Stimulated activated CD8-positive, alpha-beta memory T cell treated with anti-CD3 and anti-CD28 coated beads, Interleukin-15, amount 100 ng/mL, for 4 hours (primary cell): ENCODE measurements at places on chromosomes 11 and 22.

DNA sequence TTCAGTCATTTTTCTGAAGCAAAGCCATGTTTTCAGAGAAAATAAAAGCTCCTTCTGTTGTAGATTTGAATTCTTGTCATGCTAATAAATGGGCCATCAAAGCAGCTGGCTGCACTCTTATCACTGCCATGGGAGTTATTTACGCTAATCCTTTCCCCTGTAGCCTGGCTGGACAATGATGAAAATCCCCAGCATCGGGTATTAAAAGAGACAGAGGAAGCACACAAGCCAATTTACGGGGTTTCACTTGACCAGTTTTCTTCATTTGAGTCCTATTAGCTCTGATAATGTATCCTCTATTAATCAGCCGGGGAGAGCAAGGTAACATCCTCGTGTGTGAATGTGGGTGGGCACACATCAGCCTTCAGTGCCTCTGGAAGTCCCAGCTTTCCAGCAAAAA lies 470.2 kb upstream of the API5 start:
- no peak for DNase-seq

DNA sequence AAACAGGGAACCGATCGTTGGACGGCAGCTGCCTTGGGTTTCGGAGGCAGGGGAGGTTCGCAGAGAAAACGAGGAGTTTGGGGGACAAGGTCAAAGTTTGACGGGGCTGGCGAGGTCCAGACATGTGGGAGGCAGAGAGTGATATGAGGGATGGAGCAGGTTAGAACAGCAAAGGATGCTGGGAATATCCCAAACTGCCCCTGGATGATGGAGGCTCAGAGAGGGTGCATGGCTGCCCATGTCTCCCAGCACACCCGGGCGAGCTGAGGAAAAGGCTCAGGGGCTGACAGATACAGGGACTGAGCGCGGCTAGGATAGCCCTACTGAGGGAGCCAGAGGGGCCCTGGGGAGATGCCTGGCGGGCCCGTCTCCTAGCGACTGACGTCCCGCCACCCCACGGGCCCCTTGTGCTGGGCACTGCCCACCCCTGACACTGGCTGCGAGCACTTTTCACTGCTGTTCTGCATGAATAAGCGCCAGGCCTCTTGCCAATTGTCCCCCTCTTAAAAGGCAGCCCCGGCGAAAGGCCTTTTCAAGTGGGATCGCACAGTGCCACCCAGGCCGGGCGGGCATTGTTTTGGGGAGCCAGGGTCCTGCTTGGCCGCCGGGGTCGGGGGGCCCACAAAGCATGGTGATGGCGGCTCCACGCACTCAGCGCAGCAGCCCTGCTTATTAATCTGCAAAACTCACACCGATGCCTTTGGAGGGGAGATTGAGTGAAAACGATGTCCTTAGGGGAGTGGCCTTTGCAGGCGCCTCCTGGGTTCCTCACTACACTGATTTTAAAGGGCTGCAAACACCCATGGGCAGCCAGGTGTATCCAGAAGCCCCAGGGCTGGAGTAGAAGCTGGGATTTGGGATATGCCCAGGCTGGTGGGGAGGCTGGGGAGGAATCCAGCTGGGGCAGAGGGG lies 90.0 kb upstream of the LINC01488 start:
- DNase-seq = no peak

- no peak for DNase-seq
Observed at GRCh38 chr22:28939394-28939793, 56.0 kb downstream of the ZNRF3 start.

- no peak for DNase-seq
Observed at GRCh38 chr11:396511-396947, 2.5 kb downstream of the PKP3 start.

DNA sequence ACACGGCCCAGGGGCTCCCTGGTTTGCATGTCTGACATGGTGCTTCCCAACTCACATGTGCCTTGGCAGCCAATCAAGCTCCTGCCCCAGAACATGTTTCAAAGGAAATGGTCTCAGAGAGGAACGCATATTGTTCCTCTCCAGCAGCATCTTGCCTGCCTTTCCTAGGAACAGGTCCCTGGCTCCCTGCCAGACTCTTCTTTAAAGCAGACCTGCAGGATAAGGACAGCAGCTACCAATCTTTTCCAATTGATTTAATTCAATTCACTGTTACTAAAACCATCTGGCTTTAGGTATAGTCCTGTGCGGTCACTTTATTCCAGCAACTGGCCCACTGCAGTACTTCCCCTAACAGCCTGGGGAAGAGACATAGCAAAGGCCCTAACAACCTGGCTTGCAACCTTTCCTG lies 79.9 kb downstream of the AMBRA1 start:
- DNase-seq = no peak

DNA sequence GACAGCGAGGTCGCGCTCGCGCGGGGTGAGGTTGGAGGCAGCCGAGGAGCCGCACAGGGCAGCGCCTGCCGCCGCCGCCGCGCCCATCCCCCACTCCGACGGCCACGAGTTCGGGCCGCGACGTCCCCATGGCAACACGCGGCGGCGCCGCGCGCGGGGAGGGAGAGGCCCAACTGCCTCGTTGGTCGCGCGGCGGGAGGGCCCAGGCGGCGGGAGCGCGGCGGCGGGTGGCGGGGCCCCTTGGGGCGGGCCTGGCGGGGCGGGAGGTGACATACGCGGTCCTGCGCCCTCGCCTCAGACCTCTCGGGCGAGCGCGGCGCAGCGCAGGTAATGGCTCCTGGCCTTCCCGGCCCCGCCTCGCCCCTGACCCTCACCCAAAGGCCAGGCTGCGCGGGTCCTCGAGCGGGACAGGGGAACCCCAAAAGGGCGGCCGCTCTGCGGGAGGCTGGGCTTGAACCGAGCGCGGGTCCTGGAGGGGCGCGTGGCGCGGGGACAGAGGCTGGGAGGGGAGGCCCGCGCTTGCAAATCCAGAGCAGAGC lies at the start of gene DEUP1:
Gene DEUP1, plus strand, starts transcription at position 297 of the 539 bp plus-strand sequence. CDS start 1,518 bp downstream, outside the sequence.
- no peak for DNase-seq

DNA sequence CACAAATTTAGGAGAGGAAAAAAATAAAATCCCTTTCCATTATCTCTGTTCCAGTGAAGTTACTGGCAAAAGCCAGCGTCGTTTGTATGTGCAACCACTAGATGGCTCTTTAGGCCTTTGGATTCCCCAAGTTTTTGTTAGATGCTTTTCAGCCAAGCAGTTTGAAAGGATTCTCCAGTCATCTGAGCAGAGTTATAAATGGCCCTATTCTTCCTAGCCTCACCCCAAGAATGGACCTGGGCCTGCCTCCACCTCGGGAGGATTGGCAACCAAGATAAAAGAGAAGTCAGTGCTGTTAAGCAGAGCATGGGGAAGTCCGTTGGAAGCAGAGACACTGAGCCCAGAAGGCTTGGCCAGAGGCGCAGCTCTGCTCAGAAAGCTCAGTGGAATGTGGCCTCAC lies 15.4 kb downstream of the FAM181B start:
- DNase-seq = no peak

DNA sequence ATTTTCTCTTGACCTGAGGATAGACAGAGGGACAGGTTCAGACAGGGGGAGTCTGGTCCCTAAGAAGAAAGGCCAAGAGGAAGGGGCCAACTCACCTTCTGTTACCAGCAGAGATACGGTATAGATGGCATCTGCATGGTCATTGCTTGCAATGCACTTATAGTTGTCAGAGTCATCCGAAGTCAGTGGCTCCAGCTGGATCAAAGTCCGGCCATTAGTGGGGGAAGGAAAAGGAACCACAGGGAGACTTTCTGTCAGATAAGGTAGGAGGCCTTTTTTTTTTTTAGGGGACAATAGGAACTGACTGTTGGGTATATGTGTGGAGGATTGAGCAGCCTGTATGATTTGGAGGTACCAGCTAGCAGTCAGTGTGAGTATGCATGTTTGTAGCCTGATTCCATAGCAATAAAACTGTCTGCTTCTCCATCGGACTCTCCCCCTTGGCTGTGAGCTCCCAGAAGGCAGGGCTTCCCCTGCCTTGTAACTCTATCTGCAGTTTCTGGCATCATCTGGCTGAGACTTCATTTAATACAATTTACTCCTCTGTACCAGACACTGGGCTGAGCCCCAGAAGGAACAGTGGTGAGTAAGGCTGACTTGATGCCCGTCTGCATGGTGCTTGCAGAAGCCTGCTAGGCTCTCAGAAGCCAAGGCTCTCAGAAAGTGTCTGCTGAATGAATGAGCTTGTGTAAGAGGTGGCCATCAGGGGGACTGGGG lies 5.7 kb downstream of the IGSF22 start:
- DNase-seq = no peak

DNA sequence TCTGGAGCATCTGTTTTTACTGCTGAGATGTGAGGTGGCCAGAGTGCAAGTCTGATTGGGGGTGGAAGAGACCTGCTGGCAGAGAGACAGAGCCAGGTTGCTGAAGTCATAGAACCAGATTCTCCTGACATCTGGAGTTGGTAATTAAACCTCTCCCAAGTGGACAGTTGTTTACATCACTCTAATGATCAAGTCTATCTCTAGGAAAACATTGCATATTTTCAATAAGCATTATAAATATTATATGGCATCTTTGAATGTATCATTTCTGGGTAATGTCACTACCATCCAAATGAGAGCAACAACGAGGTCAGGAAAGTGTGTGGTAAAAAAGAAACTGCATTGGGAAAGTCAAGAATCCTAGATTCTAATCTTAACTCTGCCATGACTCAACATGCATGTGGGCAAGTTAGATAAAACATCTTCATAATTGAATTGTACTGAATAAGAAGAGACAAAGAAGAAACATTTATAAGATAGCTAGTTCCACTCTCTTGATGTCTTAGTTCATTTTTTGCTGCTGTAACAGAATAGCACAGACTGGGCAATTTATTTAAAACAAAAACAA lies 351.2 kb upstream of the API5 start:
- no peak for DNase-seq

- no peak for DNase-seq
Observed at GRCh38 chr11:57981536-57981935, 42.1 kb upstream of the OR9Q1 start.

- DNase-seq = no peak
Observed at GRCh38 chr11:10844796-10845195, 13.1 kb downstream of the ZBED5 start.

- no peak for DNase-seq
Observed at GRCh38 chr11:111462329-111462728, 49.9 kb downstream of the BTG4 start.
